Sigmoid colon (tissue), 7 donors: ENCODE measurements at places on chromosomes 6 and 20. TPM values are rescaled to one million over a fixed set of nuclear protein-coding genes. Genes with fewer than 3 reads are reported as not detected.

- DNase-seq, result no peak
Measured at GRCh38 chr6:123636782-123637181, at the start of gene TRDN. Gene TRDN, minus strand, starts transcription at chr6:123636950. Its CDS starts 175 bp downstream, at chr6:123636775.

DNA sequence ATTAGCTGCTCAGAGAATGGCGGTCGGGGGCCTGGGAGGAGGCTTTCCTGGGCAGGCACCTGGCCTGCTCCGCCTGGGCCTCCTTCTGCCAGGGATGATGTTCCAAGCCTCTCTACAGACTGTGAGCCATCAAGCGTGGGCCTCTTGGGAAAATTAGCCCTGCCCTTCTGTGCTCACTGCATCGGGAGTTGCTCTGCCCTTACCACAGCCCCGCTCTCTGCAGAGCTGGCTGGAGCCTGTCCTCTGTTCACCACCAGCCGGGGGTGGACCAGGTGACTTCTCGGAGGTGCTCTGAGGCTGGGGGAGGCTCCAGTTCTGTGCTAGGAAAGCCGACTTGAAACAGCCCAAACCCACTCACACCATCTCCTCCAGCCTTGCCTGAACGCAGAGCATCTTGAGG is 24.2 kb downstream of the MDGA1 start:
- no peak for DNase-seq

- DNase-seq, result no peak
Measured at GRCh38 chr6:54873599-54873998, 27.0 kb downstream of the FAM83B start.

DNA sequence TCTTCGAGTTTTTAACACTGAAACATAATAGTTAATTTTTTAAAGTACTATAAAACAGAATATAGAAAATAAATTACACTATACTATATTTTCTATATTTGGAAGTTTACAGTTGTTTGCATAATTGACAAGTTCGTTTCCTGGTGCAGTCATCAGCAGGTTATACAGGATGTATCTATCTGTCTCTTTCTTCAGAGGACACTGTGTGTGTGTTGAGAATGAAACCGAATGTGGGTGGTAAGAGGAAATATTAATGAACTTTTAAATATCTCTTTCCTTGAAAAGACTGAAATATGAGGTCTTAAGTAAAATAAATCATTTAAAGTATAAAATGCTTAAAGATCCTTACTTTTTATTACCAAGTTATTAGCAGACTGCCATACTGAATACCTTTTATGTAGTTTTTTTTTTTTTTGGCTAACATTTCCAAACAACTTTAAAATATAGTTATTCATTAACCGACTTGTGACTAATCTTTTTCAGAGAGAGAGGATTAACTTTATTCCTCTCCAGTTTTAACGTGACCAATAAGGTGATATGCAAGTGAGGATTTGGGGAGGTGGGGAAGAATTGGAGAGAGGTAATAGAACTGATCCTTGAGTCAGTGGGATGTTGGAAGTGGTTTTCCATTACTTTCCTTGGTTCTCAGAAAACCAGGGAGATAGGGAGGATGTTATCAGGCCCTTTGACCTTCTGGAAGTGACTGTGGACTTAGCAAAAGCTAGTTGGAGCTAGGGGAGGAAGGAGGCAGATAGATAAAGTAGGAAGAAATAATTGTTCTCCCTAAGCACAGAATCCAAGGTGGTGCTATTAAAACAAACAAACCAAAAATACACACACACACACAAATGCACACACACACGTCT is 380.0 kb upstream of the FLRT3 start:
- DNase-seq, result no peak

DNA sequence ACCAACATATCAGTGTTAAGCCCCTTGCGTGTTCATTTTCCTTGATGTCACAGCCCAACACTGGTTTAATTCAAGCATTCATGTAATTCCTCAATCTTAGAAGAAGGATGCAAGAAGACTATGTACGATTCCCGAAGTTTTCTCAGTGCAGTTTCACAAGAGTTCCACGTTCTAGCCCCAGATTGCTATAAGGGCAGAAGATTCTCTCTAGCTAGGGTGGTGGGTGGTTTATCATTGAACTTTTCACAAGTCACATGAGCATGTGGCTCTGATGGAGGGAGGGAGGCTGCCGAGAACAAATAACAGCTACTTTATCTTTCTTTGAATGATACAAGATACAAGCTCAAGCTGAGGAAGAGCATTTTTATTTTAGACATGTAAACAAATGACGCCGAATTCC is 71.9 kb upstream of the NHSL1 start:
- DNase-seq, result no peak

DNA sequence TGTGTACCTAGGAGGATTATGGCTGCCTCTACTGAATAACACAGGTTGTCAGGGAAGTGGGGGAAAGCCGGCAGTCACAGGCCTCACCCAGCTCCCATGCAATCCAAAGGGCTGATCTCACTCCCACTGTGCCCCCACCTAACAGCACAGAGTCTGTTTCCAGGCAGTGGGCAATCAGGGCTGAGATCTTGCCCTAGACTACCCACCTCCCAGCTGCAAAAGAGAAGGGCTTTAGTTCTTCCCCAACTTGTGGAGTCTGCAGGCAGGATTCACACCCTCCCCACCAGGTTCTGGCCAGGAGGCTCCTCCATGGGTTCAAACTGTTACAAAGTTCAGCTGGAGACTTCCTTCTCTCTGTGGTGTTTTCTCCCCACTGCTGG is 66.0 kb upstream of the OLIG3 start:
- no peak for DNase-seq

- DNase-seq, result no peak
Measured at GRCh38 chr6:124055963-124056362, 252.3 kb downstream of the NKAIN2 start.

The KCNK15 gene
- total RNA-seq, result 1.4 TPM

GRCh38 chr20:48957533-48957932 is 36.0 kb downstream of the ARFGEF2 start:
- no peak for DNase-seq

DNA sequence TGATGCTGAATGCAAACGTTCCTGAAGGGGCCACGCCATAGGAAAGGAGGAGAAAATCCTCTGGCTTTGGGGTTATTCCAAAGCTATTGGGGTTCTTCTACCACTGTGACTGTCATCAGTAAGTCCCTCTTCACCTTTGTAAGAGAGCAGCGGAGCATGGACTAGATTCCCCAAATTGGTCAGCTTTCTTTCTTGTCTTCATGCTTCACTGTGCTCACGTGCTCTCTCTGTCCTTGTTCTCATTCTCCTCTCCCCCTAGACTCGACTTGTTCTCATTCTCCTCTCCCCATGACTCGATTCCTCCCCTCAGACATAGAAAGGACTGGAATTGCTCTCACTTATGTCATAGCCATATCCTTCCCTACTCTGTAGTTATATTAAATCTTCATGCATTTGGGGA is 54.8 kb upstream of the ADGRG6 start:
- DNase-seq, result no peak
